Caudate nucleus (tissue), 63 donors: ENCODE measurements at places on chromosomes 16 and 17.

DNA sequence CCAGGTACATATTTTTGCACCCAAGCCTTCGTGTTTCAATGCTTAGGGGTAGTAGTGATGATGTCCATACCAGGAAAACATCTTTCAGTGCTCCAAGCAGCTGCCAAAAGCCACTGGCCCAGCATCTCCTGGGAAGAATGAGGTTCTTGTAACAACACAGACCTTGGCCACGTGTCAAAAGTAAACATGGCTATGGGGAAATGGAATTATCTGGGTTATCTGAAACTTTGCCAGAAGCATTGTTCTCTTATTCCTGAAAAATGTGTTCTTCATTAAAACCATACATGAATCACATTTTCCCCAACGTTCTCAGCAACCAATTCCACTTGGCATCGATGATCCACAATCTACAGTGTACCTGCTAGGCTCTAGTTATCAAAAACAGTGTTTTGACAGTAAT lies 524.2 kb upstream of the EEF2KMT start:
- DNase-seq = no peak

DNA sequence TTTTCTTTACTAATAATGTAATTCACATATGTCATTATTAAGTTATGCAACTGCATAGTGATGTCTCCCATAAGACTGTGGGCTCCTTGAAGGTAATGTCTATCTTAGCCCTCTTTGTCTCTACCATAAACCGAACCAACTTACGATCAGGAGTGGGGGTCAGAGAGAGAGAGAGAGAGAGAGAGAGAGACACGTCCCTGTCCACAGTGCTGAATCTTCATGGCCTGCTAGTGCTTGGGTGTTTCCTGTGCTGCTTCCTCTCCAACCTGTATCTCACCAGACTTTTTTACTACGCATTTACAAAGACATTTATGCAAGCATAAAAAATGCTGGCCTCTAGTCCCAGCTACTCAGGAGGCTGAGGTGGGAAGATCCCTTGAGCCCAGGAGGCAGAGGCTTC lies 52.2 kb upstream of the HAPSTR1 start:
- DNase-seq = no peak

GRCh38 chr17:4204710-4205173 lies 59.0 kb downstream of the ANKFY1 start:
- no peak for DNase-seq

- DNase-seq = no peak
Observed at GRCh38 chr17:17929655-17930380, 42.4 kb downstream of the TOM1L2 start.

DNA sequence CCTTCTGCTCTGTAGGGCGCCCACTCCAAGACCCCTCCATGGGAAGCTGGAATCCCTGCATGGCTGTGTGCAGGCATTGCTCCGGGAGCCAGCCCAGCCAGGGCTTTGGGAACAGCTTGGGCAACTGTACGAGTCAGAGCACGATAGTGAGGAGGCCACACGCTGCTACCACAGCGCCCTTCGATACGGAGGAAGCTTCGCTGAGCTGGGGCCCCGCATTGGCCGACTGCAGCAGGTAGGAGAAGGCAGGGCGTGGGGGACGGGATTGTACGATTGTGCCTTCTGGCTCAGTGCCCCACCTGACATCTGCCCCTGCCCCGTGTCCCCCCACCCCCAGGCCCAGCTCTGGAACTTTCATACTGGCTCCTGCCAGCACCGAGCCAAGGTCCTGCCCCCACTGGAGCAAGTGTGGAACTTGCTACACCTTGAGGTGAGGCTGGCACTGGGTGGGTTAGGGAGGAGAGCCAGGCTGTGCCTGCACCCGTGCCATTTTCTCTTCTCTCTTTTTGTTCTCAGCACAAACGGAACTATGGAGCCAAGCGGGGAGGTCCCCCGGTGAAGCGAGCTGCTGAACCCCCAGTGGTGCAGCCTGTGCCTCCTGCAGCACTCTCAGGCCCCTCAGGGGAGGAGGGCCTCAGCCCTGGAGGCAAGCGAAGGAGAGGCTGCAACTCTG lies 8.7 kb upstream of the TMEM88 start:
- DNase-seq = no peak

DNA sequence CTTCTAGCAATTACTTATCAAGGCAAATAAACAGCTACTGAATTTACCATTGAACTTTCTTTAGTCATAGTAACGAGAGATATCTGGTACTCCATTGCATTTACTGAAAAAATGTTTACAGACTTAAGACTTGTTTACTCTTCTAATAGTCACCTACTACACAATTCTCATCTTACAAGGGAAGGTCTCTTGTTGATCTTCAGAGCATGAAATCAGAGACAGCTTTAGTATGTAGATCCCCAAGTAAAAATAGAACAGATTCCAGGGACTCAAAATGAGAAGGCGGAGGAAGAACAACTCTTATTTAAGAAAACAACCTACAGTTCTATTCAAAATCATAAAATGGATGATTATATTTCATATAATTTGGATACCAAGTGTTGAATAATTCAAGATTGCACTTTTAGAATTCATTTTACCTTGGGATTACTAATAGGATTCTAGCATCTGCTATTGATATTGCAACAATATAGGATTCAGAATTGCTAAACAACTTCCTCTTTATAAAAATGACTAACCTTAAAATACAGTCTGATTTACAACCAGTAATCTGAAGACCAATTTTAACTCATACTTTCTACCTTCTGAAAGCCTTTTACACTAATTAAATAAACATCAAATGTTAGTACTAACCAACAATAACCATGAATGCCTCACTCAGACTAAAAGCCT lies 20.8 kb downstream of the UBE2G1 start:
- DNase-seq = no peak

DNA sequence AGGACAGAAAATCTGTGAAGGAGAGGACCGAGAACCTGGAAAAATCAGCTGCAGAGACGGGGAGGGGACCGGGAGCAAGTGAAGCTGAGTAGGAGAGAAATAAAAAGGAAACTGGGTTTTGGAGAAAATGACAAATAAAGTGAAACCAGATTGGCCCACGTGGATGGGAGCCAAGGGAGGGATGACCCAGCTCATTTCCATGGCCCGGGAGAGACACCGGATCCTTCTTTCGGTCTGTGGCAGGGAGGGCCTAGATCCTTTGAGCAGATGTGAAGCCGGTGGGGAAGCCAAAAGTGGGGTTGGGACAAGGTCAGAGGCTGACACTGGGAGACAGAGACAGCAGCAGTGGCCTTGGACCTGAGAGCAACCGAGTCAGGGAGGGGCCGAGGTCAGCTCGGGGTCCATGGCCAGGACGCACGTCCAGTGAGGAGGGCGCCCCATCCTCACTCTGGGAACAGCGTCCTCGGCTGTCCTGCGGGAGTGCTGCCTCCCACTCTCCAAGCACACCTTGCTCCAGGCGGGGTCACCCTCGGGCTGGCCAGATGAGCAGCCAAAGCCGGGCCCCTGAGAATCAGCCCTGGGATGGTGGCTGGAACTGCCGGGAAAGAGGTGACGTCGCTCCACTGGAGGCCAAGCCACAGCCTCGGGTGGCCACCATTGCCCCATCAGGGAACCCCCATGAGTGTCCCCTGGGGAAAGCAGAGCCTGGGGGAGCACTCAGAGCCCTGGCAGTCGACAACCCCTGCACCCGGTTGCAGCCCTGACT lies 50.8 kb upstream of the CDR2 start:
- no peak for DNase-seq

- DNase-seq = no peak
Observed at GRCh38 chr17:17719966-17720543, 38.8 kb downstream of the RAI1 start.

- no peak for DNase-seq
Observed at GRCh38 chr17:39208893-39209292, 8.8 kb downstream of the RPL19 start.

GRCh38 chr17:12739500-12739899 lies 49.8 kb upstream of the ARHGAP44 start:
- DNase-seq = no peak

DNA sequence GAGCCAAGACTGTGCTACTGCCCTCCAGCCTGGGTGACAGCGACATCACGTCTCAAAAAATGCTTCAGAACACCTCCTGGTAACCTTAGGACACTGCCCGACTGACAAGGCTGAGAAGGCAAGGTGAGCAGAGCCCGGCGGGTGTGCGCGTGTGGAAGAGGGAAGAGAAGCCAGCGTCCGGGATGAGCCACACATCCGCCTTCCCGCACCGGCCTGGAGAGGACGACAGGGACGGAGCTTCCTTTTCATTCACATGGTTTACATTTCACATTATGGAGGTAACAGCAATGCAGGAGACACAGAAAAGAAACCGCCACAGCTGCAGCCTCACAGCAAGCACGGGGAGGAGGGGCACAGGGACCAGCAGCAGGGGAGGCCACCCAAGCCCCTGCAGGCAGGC lies 16.5 kb downstream of the HAGH start:
- no peak for DNase-seq

- DNase-seq = no peak
Observed at GRCh38 chr17:71237903-71238538, 882.8 kb upstream of the SOX9 start.

- DNase-seq = peak; percentile 57
Observed at GRCh38 chr17:31842195-31843069, 16.6 kb downstream of the COPRS start.

DNA sequence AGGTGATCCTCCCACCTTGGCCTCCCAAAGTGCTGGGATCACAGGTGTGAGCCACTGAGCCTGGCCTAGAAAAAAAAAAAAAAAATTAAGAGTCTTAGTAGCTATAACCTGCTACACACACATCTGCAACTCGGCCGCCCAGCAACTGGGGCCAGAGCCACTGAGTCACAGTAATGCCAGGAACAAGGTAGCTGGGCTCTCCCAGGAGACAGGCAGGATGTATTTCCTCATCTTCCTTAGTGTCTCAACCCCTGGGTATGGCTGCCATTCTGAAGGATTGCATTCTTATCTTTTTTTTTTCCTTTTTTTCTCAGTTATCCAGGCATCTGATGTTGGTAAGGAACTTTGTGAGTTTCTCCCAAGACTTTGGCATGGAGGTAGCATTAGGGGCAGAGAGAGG lies 7.1 kb upstream of the PSMD3 start:
- no peak for DNase-seq

DNA sequence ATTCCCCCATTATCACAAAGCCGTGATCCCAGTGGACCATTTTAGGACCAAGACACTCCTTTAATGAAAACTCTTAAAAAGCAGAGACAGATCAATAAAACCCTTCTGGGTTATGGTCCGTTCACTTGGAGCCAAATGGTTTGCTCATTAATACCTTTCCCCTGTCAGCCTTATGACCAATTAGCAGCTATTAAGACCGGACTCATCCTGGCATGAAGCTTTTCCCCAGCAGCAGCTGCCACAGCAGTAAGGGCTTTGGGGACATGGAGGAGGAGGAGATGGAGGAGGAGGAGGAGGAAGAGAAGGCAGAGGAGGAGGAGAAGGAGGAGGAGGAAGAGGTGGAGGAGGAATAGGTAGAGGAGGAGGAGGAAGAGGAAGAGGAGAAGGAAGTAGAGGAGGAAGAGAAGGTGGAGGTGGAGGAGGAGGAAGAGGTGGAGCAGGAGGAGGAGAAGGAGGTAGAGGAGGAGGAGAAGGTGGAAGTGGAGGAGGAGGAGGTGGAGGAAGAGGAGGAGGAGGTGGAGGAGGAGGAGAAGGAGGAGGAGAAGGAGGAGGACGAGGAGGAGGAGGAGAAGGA lies 50.1 kb upstream of the IRX3 start:
- DNase-seq = no peak

- DNase-seq = peak; percentile 16
Observed at GRCh38 chr16:4410335-4411075, 5.9 kb downstream of the CORO7 start.

- DNase-seq = no peak
Observed at GRCh38 chr16:3904875-3905274, 24.4 kb upstream of the CREBBP start.

- no peak for DNase-seq
Observed at GRCh38 chr16:50446861-50447260, 78.1 kb upstream of the BRD7 start.

- DNase-seq = no peak
Observed at GRCh38 chr16:54373534-54374520, 87.2 kb upstream of the IRX3 start.

DNA sequence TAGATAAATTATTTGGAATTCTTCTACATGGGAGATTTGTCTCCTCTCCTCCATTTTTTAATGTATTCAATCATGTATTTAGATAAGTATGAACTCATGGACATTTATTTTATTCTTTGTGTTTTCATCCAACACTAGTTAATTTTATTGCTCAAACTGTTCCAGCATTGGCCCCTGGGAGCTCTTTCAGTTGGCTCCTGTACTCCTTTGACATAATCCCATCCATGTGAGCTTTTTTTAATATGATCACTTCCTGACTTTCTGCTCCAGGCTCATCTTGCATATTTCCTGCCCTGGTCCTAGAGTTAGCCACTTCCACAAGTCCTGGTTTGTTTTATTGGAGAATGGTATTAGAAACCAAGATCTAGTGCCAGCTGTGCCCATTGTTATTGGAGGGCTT lies 419.0 kb upstream of the CDH11 start:
- DNase-seq = no peak

GRCh38 chr16:13118091-13118490 lies 216.7 kb downstream of the SHISA9 start:
- DNase-seq = no peak

- DNase-seq = no peak
Observed at GRCh38 chr17:31608659-31609254, 217.3 kb downstream of the RAB11FIP4 start.

GRCh38 chr16:77033516-77033915 lies 157.5 kb upstream of the MON1B start:
- no peak for DNase-seq

- no peak for DNase-seq
Observed at GRCh38 chr16:75497558-75497957, 2.3 kb upstream of the CHST6 start.

GRCh38 chr17:75707079-75707571 lies 14.1 kb upstream of the ITGB4 start:
- no peak for DNase-seq

DNA sequence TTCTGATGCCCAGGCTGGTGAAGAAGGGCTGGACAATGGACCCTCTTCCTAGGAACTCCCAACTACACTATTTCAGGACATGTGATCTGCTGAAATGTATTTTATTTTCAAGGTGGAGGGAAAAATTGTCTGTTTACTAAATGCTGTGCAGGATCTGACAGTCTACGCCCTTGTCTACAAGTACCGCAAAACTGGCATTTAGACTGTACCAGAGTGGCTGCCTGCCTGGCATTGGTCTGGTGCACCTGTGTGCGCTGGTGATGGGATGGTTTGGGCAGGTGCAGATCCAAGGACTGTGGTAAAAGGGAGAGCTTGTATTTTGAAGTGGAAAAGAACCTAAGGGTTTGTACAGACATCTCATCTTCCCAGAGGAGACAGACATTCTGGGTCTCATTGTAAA lies 79.7 kb downstream of the AIPL1 start:
- DNase-seq = no peak

- no peak for DNase-seq
Observed at GRCh38 chr17:68359791-68360535, 68.7 kb downstream of the ARSG start.

- DNase-seq = no peak
Observed at GRCh38 chr16:89378947-89379771, 111.2 kb downstream of the ANKRD11 start.

- no peak for DNase-seq
Observed at GRCh38 chr17:55988861-55989260, 164.4 kb upstream of the ANKFN1 start.
